ENCODE measurements at places on chromosomes 3 and 15.

DNA sequence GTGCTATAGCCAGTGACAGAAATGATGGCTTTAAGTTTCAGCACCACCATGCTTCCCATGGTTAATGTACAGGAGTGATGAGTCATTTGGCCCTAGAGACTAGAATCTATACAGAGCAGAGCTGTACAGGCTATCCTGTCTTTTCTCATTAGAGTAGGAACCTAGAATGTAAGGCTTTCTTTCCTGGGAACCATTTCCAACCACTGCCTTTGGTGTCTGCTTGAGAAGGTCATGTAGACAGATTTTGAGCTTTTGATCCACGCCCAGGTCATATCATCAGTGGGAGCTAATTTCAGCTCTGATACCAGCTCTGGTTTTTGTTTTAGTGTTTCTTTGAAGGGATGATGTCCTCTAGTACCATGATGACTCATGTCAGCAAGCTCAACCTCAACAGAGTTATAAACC, 543.1 kb downstream of the NTRK3 start:
- no peak for DNase-seq

- DNase-seq: no peak
Measured at GRCh38 chr15:60110909-60111308, 106.8 kb downstream of the FOXB1 start.

GRCh38 chr3:8500989-8501370, 643 bp upstream of the LMCD1 start:
- DNase-seq: no peak

GRCh38 chr3:47194994-47195393, 31.1 kb upstream of the SETD2 start:
- DNase-seq: no peak

GRCh38 chr3:111952086-111952485, 26.7 kb upstream of the ABHD10 start:
- no peak for DNase-seq

DNA sequence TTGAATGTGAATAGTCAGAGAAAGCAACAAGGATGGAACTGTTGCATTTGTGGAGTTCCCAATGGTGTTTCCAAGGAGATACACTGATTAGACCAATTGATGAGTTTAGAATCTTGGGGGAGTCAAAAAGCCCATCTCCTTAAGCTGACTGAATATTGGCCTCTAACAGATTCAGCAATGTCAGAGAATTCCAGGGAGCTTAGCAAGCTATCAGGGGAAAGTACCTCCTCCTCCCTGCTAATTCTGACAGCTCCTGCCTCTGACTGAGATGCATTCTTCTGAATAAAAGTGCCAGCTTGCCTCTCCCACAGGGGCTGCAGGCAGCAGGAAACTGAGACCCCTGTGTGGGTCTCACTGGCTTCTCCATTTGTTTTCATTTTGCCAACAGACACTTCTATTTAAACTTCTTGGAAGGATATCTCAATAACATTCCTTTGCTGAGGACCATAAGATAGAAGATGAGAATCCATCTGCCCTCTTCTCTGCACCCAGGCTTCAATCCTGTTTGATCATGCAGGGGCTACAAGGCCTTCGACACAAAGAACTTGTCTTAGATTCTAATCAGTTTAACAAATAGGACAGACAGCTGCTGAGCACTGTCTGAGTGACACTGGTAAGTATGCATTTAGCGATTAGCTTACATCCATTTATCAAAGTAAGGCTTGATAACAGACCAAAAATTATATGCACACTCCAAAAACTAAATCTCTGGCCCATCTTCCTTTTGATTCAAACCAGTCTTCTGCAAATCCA, 1080.8 kb downstream of the TUSC7 start:
- no peak for DNase-seq

DNA sequence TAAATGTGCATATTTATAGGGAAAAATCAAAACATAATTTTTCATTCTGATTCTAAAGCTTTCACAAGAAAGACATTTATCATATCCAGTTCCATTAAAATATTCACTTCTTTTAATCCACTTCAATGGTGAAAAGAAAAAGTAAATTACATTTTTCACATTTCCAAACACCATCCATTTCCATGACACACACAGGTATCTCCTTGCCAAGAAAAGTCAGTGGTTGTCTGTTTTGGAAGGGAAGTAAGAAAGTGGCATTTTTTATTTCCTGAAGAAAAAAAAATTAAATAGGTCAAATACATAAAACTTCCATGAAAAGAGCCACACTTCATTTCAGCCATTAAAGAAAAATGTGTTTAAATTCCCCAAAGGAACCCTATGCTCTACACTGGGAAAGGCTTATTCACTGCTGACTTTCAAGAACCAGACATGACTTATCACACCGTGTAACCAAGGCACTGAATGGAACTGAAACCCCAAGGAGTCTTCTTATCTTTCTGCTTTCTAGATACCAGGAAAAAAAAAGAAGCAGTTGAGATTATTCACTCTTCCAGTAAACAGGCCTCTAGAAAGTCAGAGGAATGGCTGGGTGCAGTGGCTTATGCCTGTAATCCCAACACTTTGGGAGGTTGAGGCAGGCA, 44.5 kb downstream of the OSBPL10 start:
- no peak for DNase-seq

DNA sequence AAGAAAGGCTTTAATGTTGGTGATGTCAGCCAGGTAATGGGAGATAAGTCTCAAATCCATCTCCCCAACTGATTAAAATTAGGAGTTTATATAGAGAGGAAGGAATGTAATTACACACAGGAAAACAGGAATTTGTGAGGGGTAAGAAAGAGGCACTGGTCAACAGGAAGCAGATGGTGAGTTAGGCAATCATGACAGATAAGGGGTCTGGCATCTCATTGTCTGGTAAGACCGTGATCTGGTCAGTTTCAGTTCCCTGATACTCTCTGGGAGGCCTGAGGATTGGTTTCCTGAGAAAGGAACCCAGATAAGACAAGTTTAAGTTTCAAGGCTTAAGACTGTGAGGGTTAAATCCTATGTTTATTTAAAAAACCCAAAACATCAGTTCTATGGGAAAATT, 414.7 kb upstream of the ARRDC4 start:
- no peak for DNase-seq

DNA sequence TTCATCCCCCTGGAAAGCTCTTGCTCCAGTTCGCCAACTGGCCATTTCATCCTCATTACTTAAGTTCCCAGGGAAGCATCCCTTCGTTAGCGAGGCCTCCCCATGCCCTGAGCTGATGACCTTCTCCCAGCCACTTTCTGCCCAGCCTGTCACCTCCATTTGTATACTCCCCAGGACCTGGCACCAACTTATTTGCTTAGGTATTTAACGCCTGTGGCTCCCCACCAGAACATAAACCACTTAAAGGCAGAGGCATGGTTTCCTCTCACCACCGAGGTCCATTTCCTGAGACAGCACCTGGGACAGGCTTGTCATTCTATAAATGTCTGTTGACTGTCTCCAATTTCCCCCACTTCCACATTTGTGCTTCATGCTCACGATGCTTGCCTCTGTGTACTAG, 189.0 kb downstream of the ZNF621 start:
- DNase-seq: no peak

DNA sequence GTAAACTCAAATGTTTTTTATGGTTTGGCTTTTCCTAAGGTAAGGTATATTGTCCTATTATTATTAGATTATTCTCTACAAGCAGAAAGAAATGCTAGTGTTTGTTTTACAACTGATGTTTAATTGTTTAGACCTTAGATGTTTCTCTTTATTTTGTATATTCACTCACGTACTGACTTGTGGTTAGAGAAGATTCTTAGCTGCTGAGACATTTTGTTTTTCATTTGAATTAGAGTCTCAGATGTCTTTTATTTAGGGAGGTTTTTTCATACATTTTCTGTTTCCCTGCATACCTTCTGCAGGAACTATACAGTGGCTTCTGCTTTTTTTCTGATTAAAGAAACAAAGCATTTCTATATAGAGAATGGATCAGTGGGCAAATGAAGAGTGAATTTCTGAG, 110.9 kb downstream of the MYRIP start:
- DNase-seq: no peak

DNA sequence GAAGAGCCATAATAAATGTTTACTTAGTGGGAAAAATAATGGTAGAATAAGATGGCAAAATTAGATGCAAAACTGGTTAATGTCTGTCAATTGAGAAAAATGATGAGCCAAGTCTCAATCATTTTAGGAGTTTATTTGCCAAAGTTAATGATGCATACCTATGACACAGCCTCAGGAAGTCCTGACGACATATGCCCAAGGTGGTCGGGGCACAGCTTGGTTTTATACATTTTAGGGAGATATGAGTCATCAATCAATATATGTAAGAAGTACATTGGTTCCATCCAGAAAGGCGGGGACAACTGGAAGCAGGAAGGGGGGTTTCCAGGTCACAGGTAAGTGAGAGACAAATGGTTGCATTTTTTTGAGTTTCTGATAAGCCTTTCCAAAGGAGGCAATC, 31.5 kb downstream of the CLEC3B start:
- no peak for DNase-seq

DNA sequence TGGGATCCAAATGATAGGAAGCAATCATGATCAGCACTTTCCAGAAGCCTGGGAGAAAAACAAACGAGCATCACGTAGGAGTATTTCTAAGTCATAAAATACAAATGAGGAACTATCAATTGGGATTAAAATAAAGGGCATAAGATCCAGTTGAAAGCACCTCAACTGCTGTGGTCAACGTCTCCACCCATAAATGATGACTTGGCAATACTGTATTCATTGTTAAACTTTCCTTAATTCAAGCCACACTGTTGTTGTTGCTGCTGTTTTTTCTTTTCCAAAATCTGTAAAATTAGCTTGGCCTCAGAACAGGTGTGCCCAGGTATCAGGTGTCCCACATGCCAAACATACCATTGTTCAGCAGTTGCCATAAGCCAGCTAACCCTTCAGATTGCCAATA, 395.8 kb downstream of the NTRK3 start:
- no peak for DNase-seq

GRCh38 chr3:174158674-174159073, 700.5 kb upstream of the NAALADL2 start:
- DNase-seq: no peak

- DNase-seq: no peak
Measured at GRCh38 chr3:117558681-117559080, 849.1 kb downstream of the TUSC7 start.
